ENCODE measurements at places on chromosomes 11 and 22. TPM values are rescaled to one million over a fixed set of nuclear protein-coding genes. Genes with fewer than 3 reads are reported as not detected.

RTN4R gene
- 12.4 TPM for total RNA-seq

ACP2 gene
- total RNA-seq: 173 TPM

NRGN gene
- total RNA-seq: not detected

BBOX1 gene
- 25.3 TPM for total RNA-seq

ARCN1 gene
- 86.9 TPM for total RNA-seq

TNNI2 gene
- 1.9 TPM for total RNA-seq

BDNF gene
- total RNA-seq: 0.12 TPM

NLRP14 gene
- not detected for total RNA-seq

JAML gene
- total RNA-seq: 3.3 TPM

KDM4D gene
- total RNA-seq: 0.07 TPM

ZNF214 gene
- 0.49 TPM for total RNA-seq

SART1 gene
- total RNA-seq: 22.0 TPM

- no peak for DNase-seq
These were observed 478.3 kb downstream of the KCNA4 start for GRCh38 chr11:29538339-29539036.

- DNase-seq: peak; percentile 92
These were observed at the start of the genes EML3 and ROM1 for GRCh38 chr11:62612366-62613290. TSS of gene EML3 (minus strand) at chr11:62612775. CDS start at chr11:62612457, 318 bp downstream. TSS of gene ROM1 (plus strand) at chr11:62613257. CDS start at chr11:62613282, 25 bp downstream.

DNA sequence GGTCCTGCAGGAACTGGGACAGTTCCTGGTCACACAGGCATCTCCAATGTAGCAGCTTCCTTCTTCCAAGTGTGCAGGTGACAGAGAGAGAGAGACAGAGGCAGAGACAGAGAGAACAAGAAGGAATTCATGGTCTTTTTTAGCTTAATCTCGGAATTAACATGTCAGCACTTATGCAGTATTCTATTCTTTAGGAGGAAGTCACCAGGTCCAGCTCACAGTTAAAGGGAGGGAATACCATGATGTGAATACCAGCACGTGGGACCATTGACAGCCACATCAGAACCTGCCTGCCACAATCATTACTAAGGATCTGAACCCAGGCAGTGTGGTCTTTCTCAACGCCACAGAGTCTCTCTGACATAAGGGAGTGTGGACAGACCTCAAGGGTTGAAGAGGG, 341.6 kb downstream of the MN1 start:
- no peak for DNase-seq

DNA sequence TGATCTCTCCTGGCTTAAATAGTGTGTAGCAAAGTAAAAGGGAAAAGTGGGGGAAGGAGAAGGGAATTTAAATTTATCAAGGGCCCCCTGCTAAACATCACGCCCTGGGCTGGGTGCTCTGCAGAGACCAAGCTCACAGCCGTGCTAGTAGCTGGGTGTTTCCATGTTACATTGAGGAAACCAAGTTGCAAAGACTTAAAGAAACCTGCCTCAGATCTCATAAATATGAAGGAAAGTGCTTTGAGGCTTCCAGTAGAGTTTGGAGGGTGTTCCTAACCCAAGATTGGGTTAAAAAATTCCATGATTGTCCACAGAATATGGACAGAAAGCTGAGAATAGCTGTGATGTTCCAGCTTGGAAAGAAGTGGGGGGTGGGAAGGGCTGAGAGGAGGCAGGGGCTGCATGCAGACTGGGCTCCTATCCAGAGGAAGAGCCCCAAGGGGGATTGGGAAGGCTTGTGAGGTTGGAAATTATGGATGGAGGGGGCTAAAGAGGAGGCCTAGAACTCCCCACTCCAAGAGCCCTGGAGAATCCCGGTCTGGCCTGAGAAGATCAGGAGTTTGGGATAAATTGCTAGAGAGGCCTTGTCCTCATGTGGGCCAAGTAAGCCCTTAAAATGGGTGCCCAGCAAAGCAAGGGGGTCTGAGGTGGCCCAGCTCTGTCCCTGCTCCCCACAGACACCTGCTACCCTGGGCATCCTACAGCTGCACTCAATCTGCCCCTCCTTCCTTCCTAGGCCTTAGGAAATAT, 25.0 kb upstream of the OAF start:
- DNase-seq: peak; percentile 27

DNA sequence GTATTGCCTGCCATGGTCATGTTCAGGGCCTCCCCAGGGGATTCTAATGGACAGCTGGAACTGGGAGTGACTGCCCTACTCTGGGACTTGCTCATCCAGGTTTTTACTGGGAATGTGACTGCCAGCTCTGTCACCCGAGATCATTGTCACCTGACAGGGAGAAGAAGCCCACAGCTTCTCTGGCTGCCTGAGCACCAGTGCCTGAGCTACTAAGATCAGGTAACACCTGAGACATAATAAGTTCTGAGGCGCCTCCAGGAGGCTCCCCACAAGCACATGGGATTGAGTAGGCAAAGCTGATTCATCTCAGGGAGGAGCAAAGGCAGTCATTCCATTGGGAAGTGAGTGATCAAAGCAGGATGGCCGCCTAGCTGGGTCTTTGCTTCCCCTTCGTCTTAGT, 84.2 kb upstream of the GALNT18 start:
- DNase-seq: no peak

- DNase-seq: peak; percentile 68
These were observed at the start of gene IFITM10 for GRCh38 chr11:1750481-1750839. TSS of gene IFITM10 (minus strand) at chr11:1750595. CDS start at chr11:1750442, 153 bp downstream.

DNA sequence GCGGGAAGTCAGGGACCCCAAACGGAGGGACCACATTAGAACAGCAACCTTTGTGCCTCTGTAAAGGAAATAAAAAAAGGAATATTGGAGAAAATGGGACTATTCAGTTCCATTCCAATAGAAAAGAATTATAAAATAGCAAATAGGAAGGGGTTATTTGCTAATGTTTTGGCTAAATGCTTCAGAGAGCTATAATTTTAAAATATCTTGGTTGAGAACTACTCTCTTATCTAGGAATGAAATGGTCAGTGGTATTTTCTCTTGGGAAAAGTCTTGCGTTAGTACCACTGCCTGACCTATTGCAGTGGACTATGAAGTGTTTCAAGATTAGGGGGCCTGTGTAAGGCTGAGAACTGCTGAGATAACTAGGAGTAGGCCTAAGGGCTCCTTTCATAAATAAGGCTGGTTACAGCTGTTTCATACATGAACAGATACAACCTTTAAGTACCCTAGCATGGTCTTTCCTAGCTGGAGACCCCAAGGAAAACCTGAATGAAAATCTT, 6.9 kb upstream of the WEE1 start:
- no peak for DNase-seq

GRCh38 chr22:44889255-44889878, 120.4 kb downstream of the PHF21B start:
- DNase-seq: no peak

- DNase-seq: no peak
These were observed 27.3 kb downstream of the INCENP start for GRCh38 chr11:62150887-62151736.

- DNase-seq: no peak
These were observed 42.0 kb downstream of the FBLN1 start for GRCh38 chr22:45544588-45545170.

- DNase-seq: no peak
These were observed 15.7 kb upstream of the VPREB1 start for GRCh38 chr22:22228921-22229320.

DNA sequence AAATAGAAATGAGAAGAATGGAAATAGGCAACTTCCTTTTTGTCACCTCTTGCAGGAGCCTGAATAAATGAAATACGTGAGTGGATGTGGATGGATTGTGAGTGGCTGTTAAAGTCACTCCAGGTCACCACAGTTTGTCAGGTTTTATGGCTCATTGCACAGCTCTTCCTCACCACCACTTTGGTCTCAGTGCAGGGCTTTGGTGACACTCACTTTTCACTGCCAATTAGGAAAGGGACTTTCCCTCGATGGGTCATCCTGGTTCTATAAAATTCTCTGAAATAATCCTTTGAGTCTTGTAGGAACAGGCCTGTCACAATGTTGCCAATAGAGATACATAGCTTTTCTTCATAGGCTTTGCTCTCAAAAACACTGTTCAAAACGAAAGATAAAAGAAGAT, 172.4 kb upstream of the C11orf87 start:
- DNase-seq: no peak

DNA sequence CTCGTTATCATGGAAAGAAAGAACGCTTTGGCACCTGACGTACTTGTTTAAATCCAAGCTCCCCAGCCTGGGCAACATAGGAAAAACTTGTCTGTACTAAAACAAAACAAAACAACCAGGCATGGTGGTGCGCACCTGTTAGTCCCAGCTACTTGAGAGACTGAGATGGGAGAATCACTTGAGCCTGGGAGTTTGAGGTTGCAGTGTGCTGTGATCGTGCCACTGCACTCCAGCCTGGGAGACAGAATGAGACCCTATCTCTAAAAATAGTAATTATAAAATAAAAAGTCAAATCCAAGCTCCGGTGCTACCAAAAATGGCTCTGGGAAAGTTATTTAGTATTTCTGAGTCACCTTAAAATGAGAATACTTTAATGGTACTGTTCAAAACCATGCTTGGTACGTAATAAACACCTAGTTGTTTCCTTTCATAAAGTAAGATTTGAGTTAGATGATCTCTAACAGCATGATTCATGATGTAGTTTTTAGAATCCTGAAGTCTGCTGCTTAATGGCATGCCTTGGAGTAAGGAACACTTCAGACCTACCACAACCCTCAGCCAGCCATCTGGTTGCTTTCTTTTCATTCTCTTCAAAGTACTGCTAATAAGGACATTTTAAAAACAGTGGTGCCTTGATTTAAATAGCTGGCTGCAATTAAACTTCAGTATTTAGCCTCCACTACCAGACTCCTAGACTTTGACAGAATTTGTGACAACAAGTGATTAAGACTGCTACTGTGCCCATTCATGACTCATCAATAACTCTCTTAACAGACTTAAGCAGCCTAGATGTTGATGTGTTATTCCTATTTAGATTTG, 8.4 kb downstream of the PPME1 start:
- no peak for DNase-seq

- no peak for DNase-seq
These were observed 10.4 kb downstream of the PDHX start for GRCh38 chr11:34926831-34927132.

GRCh38 chr11:33703788-33704187, 3.2 kb upstream of the C11orf91 start:
- DNase-seq: no peak

- DNase-seq: no peak
These were observed 30.2 kb upstream of the P2RY2 start for GRCh38 chr11:73187854-73188253.

GRCh38 chr22:20118300-20119020, 1.4 kb upstream of the TRMT2A start:
- DNase-seq: peak; percentile 32

DNA sequence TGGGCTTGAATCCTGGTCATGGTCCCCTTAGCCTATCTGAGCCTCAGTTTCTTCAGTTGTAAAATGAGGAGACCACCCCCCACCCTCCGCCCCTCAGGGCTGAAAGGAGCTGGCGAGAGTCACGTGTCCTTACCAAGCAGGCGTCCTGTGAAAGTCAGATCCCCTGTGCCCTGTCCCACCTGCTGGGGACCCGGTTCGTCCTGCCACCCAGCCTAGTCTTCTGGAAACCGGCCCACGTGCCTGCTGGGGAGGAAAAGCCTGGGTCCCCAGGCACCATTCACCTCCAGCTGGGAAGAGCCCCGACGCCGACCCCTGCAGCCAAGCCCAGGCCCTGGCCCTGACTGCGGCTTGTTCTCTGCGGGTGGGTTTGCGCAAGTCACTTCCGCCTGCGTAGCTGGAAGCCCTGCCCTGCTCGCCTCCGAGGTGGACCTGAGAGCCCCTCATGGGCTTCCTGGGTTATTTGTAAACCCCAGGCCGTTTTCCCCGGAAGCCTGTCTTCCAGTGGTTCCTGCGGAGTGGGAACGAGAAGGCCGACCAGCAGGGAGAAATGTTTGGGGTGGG, 679 bp upstream of the SSH3 start:
- peak; percentile 70 for DNase-seq

DNA sequence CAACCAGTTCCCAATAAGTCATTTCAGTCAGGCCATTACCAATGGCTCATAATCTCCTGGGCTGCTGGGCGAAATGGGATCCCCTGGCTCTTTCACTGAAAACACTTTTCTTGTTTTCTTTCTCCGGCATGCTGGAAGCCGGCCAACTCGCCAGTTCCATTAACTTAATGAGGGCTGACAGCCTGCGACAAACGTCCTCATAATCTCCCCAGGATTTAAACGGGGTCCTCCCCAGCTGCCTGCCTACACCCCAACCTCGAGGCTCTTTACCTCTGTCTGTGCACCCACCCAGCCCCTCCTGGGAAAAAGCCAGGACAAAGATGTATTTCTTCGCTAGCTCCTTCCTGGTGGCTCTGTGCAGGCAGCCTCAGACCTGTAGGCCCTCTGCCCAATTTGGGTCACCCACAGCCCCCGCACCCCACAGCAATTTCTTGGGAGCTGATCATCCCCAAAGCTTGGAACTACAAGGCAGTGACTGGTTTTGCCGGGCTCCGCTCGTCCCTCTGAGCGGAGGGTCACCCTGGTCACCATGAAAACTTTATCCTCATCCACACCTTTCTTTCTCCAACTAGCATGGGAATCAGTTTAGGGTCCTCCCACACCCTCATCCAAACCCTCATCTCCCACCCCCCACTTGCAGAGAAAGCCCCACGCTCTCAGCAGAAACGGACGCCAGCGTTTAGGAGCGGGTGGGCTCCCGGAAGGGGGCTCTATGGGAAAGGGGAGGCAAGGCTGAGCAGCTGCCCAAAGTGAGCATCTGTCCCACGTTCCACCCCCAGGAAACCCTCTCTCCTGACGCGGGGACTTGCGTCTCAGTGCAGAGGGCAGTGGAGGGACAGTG, 51.1 kb upstream of the KCNQ1OT1 start:
- DNase-seq: no peak
